ENCODE measurements at places on chromosomes 13 and 19.
A peak's percentile ranks its signal among the peaks of the same experiment; 100 is the strongest.

GRCh38 chr19:4414144-4414799 lies 11.8 kb downstream of the CHAF1A start:
- DNase-seq, result no peak

- no peak for DNase-seq
Observed at GRCh38 chr13:31175847-31176532, 14.3 kb upstream of the HSPH1 start.

DNA sequence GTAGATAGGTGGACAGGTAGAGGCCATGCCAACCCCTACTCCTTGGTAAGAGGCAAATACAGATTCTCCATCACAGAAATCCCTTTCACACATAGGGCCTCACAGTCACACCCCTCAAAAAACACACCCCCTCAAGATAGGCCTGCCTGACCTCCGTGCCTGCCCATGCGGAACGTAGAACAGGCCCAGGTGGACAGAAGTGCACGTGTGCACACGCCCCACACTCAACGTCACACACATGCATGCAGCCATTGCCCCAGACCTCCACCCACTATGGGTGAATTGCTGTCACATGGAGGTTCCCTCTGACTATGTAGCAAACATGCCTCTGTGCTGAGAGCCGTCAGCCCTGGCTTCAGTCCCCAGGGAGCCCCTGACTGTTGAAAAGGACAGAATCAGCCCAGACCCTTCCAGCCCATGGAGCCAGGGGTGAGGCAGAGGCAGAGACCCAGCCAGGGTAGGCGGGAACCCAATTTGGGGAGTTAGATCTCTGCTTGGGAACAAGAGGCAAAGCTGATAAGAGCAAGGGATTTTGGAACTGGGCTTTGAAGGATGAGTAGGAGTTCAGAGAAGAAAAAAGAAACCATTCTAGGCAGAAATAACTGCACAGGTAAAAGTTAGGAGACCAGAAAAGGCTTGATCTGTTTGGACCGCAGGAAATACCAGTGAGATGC lies 3.1 kb downstream of the ANKRD24 start:
- DNase-seq, result no peak

DNA sequence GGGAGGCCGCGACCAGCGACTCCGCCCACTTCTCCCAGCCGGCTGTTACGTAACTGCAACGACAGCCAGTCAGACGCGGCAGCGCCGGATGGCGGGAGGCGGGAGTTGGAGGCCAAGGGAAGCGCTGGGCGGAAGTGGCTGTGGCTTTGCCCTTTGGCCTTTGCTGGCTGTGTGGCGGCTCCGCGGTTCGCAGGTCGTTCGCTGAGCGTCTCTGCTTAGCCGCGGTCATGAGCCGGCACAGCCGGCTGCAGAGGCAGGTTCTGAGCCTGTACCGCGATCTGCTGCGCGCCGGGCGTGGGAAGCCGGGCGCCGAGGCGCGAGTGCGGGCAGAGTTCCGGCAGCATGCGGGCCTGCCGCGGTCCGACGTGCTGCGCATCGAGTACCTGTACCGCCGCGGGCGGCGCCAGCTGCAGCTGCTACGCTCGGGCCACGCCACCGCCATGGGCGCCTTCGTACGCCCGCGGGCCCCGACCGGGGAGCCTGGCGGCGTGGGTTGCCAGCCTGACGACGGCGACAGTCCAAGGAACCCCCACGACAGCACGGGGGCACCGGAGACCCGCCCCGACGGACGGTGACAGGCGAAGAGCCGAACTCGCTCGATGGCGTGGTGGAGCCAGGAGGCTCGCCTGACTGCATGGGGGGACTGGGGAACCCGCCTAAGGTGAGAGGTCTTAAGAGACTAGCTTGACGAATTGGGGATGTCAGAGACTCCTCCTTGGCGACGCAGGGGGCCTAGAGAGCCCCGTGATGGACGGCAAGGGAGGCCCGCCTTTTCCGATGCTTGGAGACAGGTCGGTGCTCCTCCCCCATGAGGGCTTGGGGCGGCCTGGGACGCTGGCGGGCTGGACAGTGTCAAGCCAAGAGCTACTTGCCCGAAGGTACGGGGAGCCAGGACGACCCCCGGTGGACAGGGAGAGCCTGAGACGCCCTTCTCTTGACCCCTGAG lies at the start of gene SDHAF1:
TSS of gene SDHAF1 (plus strand) at position 141 of the 946 bp plus-strand sequence. CDS start at position 228, 87 bp downstream.
- peak; percentile 97 for DNase-seq

DNA sequence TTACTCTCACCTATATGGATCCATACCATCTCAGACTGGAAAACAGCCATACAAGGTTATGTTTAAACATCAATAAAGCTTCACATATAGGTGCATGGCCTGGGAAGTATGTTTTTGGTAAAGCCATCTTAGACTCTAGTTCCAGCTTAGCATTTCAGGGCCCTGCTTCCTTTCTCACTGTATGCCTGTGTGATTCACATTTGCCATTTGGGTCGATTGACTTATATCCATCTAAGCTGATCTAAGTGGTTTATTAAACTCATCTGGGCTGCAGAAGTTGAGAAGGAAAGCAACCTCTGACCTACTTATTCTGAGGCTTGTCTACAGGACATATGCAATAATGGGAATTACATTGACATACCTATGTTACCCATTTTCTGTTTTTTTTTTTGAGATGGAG lies 33.5 kb downstream of the ZNF506 start:
- DNase-seq, result no peak

DNA sequence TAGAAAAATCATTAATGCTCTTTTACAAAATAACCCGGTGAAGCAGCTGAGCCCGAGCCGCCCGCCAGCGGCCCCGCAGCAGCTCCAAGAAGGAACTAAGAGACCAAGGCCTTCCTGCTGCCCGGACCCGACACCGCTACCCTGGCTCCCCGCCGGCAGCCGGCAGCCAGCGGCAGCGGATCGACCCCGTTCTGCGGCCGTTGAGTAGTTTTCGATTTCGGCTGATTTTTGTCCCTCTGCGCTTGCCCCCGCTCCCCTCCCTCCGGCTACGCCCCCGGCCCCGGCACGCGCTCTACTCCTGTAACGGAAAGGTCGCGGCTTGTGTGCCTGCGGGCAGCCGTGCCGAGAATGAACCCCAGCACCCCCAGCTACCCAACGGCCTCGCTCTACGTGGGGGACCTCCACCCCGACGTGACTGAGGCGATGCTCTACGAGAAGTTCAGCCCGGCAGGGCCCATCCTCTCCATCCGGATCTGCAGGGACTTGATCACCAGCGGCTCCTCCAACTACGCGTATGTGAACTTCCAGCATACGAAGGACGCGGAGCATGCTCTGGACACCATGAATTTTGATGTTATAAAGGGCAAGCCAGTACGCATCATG lies at the start of gene PABPC3:
TSS of gene PABPC3 (plus strand) at position 286 of the 603 bp plus-strand sequence. CDS start at position 349, 63 bp downstream.
- DNase-seq, result no peak

DNA sequence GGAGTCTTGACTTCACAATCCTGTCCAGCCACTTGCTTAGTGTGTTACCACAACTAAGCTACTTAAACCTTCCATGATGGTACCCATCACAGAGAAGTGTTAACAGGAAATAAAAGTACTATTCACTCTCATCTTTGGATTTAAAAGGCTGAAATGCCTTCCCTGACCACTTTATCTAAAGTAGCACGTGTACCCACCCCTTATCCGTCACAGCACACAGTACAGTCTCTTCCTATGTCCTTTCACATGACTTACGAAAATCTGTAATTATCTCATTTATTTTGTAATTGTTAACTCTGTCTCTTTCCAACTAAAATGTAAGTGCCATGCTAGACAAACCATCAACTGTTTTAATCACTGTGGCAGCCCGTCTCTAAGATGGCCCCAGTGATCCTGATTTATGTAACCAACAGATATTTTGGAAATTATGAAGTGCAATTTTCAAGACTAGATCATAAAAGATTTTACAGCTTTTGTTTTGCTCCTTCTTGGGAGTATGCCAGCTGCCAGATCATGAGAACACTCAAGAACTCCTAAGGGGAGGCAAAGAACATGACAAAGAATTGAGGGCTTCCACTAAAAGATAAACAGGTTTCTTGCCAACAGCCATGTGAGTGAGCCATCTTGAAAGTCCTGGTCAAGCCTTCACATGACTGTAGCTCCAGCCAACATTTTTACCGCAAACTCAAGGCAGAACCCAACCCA lies 44.9 kb downstream of the DIAPH3 start:
- DNase-seq, result no peak

- no peak for DNase-seq
Observed at GRCh38 chr13:29505950-29506349, 89.5 kb downstream of the SLC7A1 start.

DNA sequence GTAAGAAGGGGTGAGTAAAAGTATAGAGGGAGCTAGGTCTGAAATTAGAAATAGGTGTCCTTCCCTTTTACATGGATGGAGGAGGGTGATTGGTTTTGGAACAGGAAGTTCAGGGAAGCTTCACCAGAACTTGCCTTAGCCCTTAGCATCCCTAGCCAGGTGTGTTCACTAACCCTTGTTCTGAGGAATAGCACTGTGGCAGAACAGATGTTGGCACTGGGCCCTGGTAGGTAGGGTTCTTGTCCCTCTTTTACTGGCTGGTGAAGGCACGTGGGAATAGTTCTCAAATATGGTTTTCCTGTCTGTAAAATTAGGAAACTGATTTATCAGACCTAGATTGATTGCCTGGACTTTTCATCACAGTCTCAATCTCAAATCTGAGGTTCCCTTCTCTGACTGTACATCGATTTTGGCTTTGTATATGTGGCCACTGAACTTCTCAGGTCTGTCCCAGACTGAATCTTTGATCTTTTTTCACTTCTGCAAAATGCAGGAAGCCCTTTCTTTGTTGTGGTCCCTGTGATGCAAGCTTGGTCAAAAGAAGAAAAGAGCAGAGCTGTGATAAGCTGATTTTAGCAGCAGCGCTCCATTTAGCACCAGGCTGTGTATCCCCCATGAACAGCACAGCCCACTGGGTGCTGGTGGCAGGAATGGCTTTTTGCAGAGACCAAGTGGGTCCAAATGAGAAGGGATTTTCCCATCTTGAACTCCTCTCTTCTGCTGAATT lies 86.2 kb upstream of the HTR2A start:
- no peak for DNase-seq

Data from iPS-NIHi11 (cell line).